ENCODE measurements at places on chromosomes 2 and 18.

DNA sequence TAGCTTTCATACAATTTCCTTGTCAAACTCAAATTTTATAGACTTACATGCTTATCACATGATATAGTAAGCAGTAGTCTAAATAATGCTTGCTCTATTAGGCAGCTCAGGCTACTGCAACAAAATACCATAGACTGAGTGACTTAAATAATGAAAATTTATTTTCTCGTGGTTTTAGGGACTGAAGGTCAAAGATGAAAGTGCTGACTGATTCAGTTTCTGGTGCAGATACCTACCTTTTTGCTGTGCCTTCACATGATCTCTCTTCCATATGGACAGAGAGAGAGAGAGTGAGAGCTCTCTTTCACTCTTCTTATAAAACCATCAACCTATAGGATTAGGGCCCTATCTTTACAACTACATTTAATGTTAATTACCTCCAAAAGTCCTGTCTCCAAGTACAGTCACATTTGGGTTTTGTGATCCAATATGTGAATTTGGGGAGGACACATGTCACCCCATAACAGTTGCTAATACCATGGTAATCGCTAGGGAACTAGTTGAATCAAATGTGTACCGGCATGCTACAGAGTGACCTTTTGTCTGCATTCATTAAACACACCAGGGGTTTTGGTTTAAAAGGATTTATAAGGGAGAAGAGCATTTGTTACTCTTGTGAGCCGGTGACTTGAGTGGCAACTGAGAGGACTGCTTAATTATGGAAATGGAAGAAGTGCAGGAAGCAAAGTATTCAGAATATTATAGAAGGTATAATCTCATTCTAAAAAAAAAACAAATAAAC is 723.4 kb upstream of the LRRTM4 start:
- DNase-seq = no peak

GRCh38 chr2:133484784-133485183 is 83.5 kb downstream of the NCKAP5 start:
- no peak for DNase-seq

- no peak for DNase-seq
Observed at GRCh38 chr2:182078988-182079602, 93.4 kb downstream of the PPP1R1C start.

DNA sequence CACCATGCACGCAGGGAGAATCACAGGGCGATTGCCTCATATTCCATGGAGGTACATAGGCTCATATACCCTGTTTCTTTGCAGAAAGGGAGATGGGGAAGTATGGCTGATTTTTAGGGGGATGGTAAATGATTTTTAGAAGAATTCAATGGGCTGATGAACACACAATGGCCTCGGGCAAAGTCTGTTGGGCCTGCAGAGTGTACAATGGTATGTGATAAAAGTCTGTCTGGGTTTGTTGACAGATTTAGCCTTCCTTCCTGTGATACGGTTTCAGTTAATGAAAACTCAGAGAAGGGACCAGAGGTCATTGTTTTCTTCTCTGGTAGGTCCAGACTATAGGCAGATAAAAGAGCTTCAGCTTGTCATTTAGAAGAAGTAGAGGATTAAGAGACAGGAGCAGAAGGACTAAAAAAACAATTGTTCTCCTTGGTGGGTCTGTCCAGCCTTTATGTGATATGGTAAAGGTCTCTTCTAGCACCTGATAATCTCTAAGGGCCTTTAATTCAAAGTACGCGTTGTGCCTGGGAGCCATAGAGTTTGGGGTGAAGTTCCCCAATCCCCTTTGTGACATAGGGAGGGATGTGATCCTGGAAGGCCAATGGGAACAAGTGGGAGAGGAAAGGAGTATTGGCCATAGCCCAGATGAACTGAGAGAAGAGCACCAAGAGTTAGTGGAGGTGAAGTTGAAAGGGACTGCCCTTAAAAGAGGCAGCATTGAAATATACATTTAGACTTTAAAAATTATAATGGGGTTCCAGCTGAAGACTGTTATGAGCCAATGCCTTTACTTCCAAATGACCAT is 107.5 kb upstream of the SERPINE2 start:
- DNase-seq = no peak

- no peak for DNase-seq
Observed at GRCh38 chr2:117960231-117960630, 53.6 kb downstream of the CCDC93 start.

All from activated T-cell treated with anti-CD3 and anti-CD28 coated beads for 1 hour (primary cell).